Dermis lymphatic vessel endothelial cell (primary cell): ENCODE measurements at places on chromosomes 6 and 20. TPM values are rescaled to one million over a fixed set of nuclear protein-coding genes. Genes with fewer than 3 reads are reported as not detected.

ULBP2 gene
- total RNA-seq: 0.69 and 2.1 TPM in 2 replicates

C20orf204 gene
- 3.3 and 5.8 TPM in 2 replicates for total RNA-seq

VTA1 gene
- 23.3 and 31.4 TPM in 2 replicates for total RNA-seq

SLC25A27 gene
- 0.43 and 1.5 TPM in 2 replicates for total RNA-seq

MLN gene
- not detected in 2 replicates for total RNA-seq

ACAT2 gene
- total RNA-seq: 23.3 and 33.4 TPM in 2 replicates

SLC26A8 gene
- not detected in 2 replicates for total RNA-seq

LCA5 gene
- 1.6 and 2.9 TPM in 2 replicates for total RNA-seq

PARD6B gene
- 0.11 and 0.26 TPM in 2 replicates for total RNA-seq

TAAR2 gene
- total RNA-seq: not detected in 2 replicates
